ENCODE measurements at places on chromosomes 1 and 21.

DNA sequence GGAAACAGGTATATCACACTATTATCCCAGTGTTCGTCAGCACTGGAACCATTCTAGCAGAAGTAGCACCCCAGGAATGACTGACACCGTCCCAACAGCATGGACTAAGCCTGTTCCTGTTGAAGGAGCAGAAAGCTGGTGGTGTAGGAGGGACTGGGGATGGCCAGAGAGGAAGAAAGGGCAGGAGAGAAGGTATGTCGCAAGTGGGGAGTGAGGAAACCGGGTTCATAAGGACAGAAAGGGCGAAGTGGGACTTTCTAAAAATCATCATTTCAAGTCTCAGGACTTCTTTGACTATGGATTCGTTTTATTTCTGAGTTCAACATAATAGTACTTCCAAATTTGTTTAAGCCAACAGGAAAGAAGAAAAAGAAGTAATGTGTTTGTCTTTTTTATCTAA is 19.7 kb upstream of the MX1 start:
- H3K27ac ChIP-seq, result no peak overlapping the region
- no peak for DNase-seq
- H3K36me3 ChIP-seq, result no peaks in the 10 kb centered on the region
- H3K4me1 ChIP-seq, result no peaks in the 10 kb centered on the region
- no peaks in the 10 kb centered on the region for H3K27me3 ChIP-seq

GRCh38 chr21:44931501-44932407 is 8.1 kb upstream of the SLX9 start:
- DNase-seq, result no peak
- no peaks in the 10 kb centered on the region for H3K36me3 ChIP-seq
- H3K4me1 ChIP-seq, result peaks cover 19% of the 10 kb centered on the region
- H3K27me3 ChIP-seq, result peaks cover 61% of the 10 kb centered on the region

- H3K36me3 ChIP-seq, result no peaks in the 10 kb centered on the region
- no peak for DNase-seq
- no peak overlapping the region for H3K4me3 ChIP-seq
- no peaks in the 10 kb centered on the region for H3K4me1 ChIP-seq
- no peaks in the 10 kb centered on the region for H3K27me3 ChIP-seq
Observed at GRCh38 chr1:107609808-107610207, 355.2 kb downstream of the VAV3 start.

- no peak overlapping the region for H3K4me3 ChIP-seq
- no peaks in the 10 kb centered on the region for H3K4me1 ChIP-seq
- no peak for DNase-seq
- no peaks in the 10 kb centered on the region for H3K36me3 ChIP-seq
- no peak overlapping the region for H3K27ac ChIP-seq
Observed at GRCh38 chr1:42504535-42505128, 41.5 kb downstream of the CCDC30 start.

GRCh38 chr1:20470194-20470593 is 15.8 kb downstream of the CAMK2N1 start:
- DNase-seq, result no peak
- H3K27ac ChIP-seq, result no peak overlapping the region
- no peak overlapping the region for H3K4me3 ChIP-seq
- no peaks in the 10 kb centered on the region for H3K4me1 ChIP-seq

DNA sequence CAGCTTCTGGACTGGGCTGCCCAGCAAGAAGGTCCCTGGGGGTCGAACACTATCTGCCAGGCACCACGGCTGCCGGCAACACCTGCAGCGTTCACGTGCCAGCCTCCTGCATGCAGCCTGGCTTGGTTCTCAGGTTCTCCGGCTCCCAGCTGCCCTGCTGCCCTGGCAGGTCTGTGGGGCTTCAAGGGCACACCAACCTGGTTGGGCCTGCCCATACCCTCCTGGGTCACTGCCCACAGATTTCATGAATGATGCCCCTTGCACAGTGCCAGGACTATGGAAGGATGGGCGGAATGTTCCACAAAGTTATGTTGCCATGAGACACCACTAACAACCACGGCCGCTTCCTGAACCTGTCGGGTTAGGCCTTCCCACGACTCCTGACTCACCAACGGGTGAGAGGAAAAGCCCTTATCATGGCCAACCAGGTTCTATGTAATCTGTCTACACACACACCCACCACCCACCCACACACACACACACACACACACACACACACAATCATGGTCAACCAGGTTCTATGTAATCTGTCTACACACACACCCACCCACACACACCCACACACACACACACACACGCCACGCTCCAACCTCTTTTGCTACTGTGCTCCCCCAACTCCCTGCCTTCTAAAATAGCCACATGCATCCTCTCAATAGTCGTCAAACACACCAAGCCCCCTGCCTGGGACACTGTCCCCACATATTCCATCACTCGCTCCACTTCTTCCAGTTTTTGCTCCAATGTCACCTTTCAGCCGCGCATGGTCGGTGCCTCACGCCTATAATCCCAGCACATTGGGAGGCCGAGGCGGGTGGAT is 32.2 kb downstream of the HSPG2 start:
- peaks cover 88% of the 10 kb centered on the region for H3K4me1 ChIP-seq
- peak; percentile 78 for DNase-seq
- H3K27ac ChIP-seq, result peak overlapping the region; percentile 92
- no peaks in the 10 kb centered on the region for H3K27me3 ChIP-seq
- H3K4me3 ChIP-seq, result no peak overlapping the region

DNA sequence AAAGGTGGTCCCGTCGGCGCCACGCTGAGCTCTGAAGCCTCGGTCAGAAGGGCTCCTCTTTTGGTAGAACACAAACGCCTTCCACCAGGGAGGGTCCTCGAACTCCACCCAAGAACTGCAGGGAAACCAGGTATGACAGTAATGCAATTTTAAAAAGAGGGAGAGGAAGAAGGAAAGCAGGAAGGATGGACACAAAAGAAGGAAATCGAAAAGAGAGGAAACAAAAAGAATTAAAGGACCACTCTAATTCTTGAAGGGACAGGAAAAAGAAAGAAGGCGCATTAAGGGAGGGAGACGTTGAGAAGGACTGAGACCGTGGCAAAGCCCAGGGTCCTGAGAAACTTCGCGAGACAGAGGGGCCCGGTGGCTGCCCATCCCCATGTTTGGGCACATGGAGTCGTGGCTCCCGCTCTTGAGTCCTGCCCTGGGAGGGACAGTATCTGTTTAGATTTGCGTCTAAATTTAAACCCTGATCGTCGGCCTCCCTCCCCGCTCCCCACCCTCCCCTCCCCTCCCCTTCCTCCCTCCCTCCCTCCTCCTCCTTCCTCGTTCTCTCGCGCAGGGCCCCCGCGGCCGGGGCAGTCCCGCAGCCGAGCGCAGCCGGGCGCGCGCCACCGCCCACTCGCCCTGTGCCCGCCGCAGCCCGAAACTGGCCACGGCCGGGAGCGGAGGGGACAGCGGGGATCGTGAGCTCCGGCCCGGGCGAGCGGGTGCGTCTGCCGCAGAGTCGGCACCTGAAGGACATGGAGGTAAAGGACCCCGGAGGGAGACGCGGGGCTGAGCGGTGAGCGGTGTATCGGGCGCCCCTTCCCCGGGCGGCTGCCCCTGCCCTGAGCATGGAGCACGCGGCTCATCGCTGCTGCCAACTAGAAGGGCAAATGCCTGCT is at the start of gene RCSD1:
Gene RCSD1 (plus strand): TSS at position 552 of the 887 bp plus-strand sequence. CDS start 192 bp downstream, at position 744.
- no peaks in the 10 kb centered on the region for H3K27me3 ChIP-seq
- peak within 1 kb of the TSS; percentile 86 for H3K4me3 ChIP-seq
- no peaks in the 10 kb centered on the region for H3K36me3 ChIP-seq
- H3K4me1 ChIP-seq, result peaks cover 55% of the 10 kb centered on the region

DNA sequence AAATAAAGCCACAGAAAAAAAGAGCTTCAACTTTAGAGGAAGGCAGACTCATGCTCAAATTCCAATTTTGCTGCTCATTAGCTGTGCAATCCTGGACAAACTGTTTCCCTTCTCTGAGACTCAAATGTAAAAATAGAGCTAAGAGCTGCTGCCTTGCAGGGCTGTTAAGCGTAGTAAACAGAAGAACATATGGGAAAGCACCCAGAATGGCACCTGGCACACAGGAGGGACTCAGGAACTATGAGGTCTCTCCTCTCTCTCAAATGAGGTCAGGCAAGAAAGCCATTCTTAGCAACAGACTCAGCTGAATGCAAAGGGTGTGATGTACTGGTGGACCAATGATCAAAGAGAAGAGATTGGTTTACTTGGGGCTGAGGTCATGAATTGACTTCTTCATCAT is 61.3 kb downstream of the TRABD2B start:
- peaks cover 19% of the 10 kb centered on the region for H3K4me1 ChIP-seq
- H3K27me3 ChIP-seq, result no peaks in the 10 kb centered on the region
- no peak overlapping the region for H3K4me3 ChIP-seq
- no peaks in the 10 kb centered on the region for H3K36me3 ChIP-seq
- no peak for DNase-seq

GRCh38 chr21:42266971-42267556 is 48.1 kb downstream of the ABCG1 start:
- no peak for DNase-seq
- peak overlapping the region; percentile 38 for H3K27ac ChIP-seq
- no peaks in the 10 kb centered on the region for H3K27me3 ChIP-seq
- no peaks in the 10 kb centered on the region for H3K36me3 ChIP-seq
- no peak overlapping the region for H3K4me3 ChIP-seq
- H3K4me1 ChIP-seq, result peaks cover 24% of the 10 kb centered on the region

- peaks cover 4% of the 10 kb centered on the region for H3K36me3 ChIP-seq
- no peak overlapping the region for H3K4me3 ChIP-seq
- DNase-seq, result no peak
- H3K27ac ChIP-seq, result no peak overlapping the region
Observed at GRCh38 chr1:175976865-175977642, 230.0 kb downstream of the COP1 start.

DNA sequence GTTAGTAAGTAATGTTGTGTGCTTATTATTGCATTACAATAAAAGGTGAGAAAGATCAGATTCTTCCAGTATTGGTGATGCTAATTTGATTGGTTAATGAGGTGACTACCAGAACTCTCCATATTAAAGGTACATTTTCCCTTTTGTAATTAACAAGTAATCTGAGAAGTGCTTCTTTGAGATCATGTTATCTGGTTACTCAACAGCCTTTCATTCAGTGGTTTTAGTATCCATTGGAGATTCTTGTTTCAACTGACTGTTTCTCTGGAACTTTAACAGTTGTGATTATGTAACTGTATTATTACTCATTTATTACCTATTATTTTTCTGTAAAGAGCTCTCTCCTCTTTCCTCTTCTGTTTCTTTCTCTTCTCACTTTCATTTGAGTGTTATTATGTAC is 86.7 kb downstream of the PEX14 start:
- H3K4me3 ChIP-seq, result no peak overlapping the region
- H3K4me1 ChIP-seq, result no peaks in the 10 kb centered on the region
- no peak overlapping the region for H3K27ac ChIP-seq

DNA sequence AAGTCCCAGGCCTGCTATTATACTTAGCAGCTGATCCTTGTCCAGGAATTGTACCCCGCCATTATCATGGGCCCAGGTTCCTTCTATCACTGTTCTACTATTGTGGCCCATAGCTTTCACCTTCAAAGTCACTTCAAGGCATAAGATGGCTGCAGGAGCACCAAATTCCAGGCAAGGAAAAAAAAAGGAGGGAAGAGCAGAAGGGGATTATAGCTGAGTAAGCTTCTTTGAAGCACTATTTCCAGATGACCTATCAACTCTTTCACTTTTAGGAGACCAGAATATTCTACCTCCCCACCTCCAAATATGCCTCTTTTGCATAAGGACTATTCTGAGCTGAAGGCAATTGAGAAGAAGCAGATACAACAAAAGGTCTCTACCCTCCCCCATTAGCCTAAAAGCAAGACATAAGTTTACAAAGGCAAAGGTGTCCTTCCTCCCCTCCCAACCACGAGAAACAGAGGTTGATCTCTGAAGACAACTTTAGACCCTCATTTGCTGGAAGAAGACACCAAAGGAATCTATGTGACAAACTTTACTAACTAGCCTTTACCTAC is 41.8 kb downstream of the PTAFR start:
- DNase-seq, result no peak
- no peaks in the 10 kb centered on the region for H3K4me1 ChIP-seq
- H3K4me3 ChIP-seq, result no peak overlapping the region
- H3K27ac ChIP-seq, result no peak overlapping the region
- H3K36me3 ChIP-seq, result no peaks in the 10 kb centered on the region
- no peaks in the 10 kb centered on the region for H3K27me3 ChIP-seq

DNA sequence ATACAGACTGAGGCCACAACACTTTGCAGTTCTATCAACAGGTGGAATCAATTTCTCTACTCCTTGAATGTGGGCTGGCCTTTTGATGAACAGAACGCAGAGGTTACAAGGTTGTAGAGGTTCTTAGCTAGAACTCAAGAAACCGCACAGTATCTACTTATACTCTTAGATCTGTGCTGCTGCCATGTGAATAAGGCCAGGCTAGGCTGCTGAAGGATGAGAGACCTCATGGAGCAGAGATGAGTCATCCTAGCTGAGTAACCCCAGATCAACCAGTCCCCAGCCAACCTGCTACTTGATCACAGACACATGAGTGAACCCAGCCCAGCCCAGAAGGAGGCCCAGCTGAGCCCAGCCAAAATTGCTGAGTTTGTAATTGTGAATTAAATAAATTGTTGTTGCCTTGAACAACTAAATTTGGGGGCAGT is 35.3 kb upstream of the BCAR3 start:
- DNase-seq, result no peak
- H3K27ac ChIP-seq, result no peak overlapping the region
- peaks cover 18% of the 10 kb centered on the region for H3K4me1 ChIP-seq
- H3K27me3 ChIP-seq, result no peaks in the 10 kb centered on the region

GRCh38 chr1:154327466-154328317 is 2.4 kb downstream of the ATP8B2 start:
- H3K4me1 ChIP-seq, result peaks cover 28% of the 10 kb centered on the region
- H3K27ac ChIP-seq, result peak overlapping the region; percentile 43
- no peak for DNase-seq
- peaks cover 29% of the 10 kb centered on the region for H3K27me3 ChIP-seq
- peak overlapping the region; percentile 39 for H3K4me3 ChIP-seq

DNA sequence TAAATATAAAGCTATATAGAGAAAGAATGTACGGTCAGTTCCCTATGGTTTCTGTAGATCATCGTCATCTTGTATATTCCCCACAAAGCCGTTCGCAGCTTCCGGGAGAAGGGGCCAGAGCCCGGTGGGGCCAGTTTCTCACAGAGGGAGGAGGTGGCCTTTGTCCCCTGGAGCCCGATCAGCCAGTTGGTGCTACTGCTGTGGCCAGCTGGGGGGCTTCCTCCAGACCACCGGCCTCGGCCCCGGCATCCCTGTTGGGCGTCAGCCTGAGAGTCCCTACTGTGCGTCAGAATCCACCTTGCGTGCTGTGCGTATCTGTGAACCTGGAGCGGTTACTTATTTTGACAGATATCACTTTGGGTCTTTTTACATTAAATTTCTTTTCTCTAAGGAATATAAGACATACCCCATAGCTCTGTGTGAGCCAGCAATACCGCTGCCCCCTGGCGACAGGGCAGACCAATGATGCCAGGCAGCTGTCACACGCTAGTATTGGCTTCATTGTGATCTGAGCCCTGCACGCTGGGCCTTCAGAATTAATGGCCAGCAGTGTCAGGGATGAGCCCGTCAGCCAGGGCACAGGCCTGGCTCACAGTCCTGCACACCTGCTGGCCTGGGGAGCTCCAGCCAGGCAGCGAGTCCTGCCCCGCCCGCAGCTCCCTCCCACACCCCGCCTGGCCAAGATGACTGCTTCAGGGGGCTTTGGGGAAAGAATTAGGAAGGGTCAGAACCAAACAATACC is 145.9 kb downstream of the PGBD5 start:
- H3K36me3 ChIP-seq, result peaks cover 42% of the 10 kb centered on the region
- H3K4me1 ChIP-seq, result no peaks in the 10 kb centered on the region
- H3K27me3 ChIP-seq, result no peaks in the 10 kb centered on the region
- H3K4me3 ChIP-seq, result no peak overlapping the region
- no peak for DNase-seq

All from gastrocnemius medialis (tissue), 4 donors.